ENCODE measurements at places on chromosomes 11 and 22.

DNA sequence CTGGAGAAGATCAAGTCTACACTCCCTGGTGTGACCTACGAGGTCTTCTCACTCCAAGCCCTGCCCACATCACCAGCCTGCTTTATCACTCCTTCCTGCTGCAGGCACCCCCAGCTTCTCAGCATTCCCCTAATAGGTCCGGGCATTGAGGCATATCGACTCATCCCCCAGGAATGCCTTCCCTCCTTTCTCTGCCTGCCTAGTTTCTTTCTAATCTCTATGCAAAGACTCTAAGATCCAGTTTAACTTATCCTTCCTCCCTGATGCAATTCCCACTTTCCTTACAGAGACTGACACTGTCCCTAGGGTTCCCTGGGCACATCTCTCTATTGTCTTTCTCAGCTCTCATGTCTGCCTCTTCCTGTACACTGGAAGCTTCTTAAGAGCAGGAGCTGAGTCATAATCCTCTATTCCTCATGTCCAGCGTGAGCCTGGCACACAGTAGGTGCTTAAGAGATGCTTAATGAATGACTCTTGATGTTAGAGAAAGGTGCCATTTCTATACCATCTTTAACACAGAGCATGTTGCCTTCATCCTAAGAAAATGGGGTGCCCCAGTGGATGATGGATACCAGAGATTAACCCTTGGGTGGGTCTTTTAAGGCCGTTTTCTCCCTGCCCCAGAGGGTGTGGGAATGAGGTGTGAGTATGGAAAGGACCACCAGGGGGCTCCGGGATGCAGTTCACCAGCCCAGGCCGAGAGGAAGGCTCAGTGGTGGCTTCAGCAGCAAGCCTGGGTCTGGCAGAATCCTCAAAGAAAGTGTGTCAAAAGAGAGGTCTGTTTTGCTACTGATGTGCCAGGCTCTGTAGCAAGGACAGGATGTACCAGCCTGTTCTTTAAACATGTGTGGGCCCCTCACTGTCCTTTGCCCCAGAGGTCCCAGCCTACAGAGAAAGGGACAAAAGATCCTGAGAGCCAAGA lies 34.7 kb downstream of the PARVA start:
- DNase-seq, result peak; percentile 20

GRCh38 chr11:117977029-117977428 lies 9.2 kb upstream of the IL10RA start:
- no peak for DNase-seq

GRCh38 chr11:62171261-62171723 lies 18.7 kb upstream of the SCGB1D1 start:
- DNase-seq, result peak; percentile 82

DNA sequence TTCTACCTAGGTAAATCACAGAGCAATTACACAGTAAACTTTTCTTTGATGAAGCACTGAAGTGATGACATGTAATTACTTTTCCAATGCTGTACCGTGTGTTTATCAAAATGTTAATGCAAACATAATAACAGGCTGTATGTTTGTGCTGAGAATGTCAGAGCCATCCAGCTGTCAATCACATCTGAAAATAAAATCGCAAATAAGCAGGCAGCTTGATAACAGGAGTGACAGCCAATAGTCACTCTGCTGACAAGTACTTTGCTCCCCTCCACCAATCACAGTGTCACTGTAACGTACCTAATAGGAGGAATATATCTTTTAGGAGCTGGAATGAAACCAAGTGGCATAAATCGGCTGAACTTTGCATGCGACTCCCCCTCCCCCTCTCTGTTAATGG lies 119.7 kb downstream of the KIRREL3 start:
- DNase-seq, result no peak

DNA sequence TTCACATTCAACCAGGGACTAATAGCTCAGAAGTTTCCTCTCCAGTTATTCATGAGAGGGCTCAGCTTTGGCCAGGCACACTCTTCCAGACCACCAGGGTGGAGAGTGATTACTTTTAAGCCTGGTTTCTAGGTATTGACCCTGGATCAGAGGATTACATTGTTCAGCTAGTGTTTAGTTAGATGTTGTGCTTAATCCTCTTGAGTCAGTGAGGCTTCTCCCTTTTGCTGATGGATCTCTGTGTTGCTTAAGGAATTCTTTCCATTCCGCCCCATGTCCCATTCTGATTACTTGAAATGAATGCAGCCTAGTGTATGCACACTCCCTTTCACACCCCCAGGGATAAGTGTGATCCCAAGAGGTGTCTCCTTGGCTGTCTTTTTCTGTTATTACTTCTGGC lies 271.7 kb upstream of the ANO5 start:
- no peak for DNase-seq

- no peak for DNase-seq
Measured at GRCh38 chr11:2250485-2250884, 19.9 kb downstream of the ASCL2 start.

GRCh38 chr11:124844664-124845079 lies 20.6 kb upstream of the ROBO3 start:
- DNase-seq, result no peak

GRCh38 chr22:37197451-37198257 lies 9.6 kb upstream of the C1QTNF6 start:
- DNase-seq, result no peak

GRCh38 chr22:43300891-43301676 lies 42.1 kb downstream of the SCUBE1 start:
- DNase-seq, result no peak

DNA sequence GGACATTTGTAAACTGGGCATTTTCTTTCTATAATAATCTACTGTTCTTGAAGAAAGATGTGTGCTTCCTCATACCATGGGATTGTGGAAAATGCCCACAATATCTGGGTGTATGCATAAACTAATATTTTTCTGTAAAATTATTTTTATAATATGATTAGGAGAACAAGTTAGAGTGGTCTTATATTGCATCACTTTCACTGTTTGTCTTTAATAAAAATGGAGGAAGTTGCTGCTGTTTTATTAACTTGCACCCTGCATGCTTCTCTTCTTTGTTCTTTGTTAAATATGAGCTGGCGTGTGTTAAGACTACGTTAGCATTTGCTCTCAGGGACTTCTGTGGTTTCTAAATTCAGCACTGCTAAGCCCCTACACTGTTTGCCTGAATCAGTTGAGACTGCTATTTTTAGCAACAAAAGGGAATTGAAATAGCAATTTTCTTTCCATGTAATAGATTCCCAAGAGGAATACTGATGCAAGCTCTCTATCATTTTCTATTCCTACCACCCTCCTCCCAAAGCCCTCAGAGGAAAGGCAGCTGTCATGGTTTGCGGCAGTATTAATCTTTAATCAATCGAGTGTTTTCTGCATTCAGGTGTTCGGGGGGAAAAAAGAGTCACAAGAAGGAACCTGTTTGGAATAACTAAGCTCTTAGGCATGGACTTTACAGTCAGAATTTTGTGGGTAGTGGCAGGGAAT lies 56.1 kb downstream of the HSD17B12 start:
- no peak for DNase-seq

DNA sequence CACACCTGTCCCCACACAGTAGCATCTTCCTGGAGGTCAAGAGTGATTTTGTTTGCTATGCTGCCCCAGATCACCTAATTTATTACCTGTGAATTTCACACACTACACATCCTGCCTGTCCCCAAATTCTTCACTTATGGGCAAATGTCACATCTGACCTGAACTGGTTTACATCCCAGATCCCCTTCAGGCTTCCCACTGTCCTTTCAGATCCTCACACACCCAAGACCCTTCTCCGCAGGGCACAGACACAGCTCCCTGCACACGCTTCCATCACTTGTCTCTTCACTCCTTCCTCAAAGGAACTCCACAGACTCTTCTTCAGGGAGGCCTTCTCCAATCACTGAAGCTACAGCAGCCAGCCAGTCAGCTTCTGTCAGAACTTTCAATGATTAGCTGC lies 118.7 kb upstream of the IGLL5 start:
- DNase-seq, result no peak

GRCh38 chr11:125950178-125950490 lies 4.3 kb downstream of the VSIG10L2 start:
- no peak for DNase-seq

GRCh38 chr11:122275508-122275907 lies 159.5 kb upstream of the BLID start:
- DNase-seq, result no peak

GRCh38 chr22:37601540-37602442 lies 6.8 kb upstream of the GGA1 start:
- DNase-seq, result no peak

GRCh38 chr11:58654908-58655296 lies 32.4 kb downstream of the CNTF start:
- DNase-seq, result no peak

- no peak for DNase-seq
Measured at GRCh38 chr11:31821766-31822165, 10.6 kb upstream of the PAX6 start.

DNA sequence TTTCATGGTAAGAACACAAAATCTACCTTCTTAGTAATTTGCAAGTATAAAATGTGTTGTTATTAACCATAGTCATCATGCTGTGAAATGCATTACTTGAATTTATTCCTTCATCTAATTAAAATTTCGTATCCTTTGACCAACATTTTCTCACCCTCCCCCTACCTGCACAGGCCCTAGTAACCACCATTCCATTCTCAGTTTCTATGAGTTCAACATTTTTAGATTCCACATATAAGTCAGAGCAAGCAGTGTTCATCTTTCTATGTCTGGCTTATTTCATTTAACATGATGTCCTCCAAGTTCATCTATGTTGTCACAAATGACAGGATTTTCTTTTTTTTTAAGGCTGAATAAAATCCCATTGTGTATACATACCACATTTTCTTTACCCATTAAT lies 43.5 kb upstream of the CCDC179 start:
- no peak for DNase-seq

DNA sequence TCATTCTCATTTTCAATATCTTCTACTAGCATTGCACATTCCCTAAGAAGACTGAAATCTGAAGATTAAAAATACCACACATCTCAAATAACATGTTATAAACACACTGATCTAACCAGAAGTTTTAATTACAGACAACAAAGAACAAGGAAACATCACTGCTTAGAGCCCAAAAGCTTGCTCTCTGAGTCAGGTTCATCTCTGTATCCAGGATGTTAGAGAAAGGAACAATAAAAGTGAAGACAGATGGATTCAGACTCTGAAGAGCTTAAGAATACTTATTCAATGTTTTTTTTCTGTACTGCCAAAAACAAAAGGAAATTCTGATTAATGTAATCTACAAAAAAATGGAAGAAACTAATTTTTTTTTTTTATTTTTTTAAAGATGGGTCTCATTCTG lies 16.5 kb downstream of the RDX start:
- no peak for DNase-seq

DNA sequence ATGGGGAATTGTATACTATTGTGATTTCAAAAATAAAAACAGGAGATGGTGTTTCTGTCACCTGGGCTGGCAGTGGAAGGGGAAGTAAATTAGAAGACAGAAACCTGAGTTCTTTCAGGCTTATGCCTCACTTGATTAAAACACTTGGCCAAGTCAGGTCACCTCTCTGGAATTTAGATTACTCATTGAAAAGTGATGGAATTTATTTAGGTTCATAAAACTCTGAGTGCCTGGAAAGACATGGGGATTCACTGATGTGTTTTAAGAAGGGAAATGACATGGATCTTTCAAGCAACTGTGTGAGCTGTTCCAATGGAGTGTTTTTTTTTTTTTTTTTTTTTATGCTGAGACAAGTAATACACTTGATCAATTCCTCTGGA lies 400.1 kb downstream of the TMEM135 start:
- no peak for DNase-seq

GRCh38 chr11:126132319-126132718 lies 69.7 kb upstream of the CDON start:
- DNase-seq, result no peak

DNA sequence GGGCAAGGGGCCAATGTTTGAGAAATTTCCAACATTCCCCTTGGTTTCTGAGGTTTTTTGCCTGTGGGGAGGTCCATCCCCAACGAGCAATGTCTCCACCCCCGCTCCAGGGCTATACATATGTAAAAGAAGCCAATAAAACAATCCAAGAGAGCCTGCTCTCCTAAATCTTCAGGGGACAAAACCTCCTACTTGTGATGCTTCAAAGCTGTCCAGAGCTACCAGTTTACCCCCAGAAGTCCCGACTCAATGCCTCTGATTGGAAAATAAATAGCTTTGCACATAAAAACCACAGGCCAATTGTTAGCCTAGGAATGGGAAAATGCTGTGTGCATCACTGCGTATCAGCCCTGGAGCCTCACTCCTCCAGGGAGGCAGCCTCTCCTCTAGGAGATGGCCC lies 66.0 kb upstream of the PAX6 start:
- DNase-seq, result no peak

DNA sequence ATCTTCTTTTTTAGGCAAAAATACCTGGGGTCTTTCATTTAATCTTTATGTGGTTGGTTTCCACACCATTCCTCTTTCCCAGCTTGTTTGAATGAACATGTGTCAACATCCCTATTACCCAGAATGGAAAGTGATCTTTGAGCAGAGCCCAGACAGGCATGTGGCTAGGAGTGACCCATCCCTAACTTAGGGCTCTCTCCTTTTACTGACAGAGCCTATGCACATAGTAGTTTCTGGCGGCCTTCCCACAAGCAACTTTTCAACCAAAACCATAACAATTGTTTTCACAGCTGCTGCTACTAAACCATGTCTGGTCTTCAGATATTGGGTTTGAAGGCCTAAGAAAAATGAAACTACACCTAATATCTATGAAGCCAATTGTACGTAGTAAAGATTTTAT lies 107.5 kb downstream of the TENM4 start:
- DNase-seq, result no peak

- no peak for DNase-seq
Measured at GRCh38 chr22:50532824-50533796, 3.3 kb upstream of the TYMP start.

GRCh38 chr22:28711820-28712777 lies 29.5 kb downstream of the CHEK2 start:
- no peak for DNase-seq

GRCh38 chr11:107751082-107751481 lies 39.2 kb upstream of the SLN start:
- DNase-seq, result no peak

GRCh38 chr11:61682906-61683675 lies 2.9 kb downstream of the DAGLA start:
- DNase-seq, result no peak

DNA sequence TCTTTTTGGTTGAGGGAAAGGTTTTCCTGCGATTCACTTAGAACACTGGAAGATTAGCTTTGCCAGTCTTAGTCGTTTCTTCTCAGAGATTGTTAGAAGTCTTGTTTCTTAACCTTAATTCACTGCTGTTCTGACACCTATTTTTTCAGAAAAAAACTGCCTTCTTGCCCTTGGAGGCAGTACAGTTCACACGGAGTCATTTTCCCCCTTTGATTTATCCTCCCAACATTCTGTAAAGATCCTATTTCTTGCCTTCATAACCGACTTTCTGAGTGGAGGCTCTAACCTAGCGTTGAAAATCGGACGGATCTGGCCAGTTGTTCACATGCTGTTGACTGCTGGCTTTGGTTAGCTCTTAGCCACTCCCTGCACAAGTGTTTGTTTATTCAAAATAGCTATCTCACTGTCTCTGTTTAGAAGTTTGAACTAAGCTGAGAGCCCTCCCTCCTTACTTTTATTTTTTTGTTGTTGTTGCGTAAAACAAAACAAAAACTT lies 737 bp downstream of the BCL2L13 start:
- no peak for DNase-seq
